ENCODE measurements at places on chromosomes 3 and 15.

DNA sequence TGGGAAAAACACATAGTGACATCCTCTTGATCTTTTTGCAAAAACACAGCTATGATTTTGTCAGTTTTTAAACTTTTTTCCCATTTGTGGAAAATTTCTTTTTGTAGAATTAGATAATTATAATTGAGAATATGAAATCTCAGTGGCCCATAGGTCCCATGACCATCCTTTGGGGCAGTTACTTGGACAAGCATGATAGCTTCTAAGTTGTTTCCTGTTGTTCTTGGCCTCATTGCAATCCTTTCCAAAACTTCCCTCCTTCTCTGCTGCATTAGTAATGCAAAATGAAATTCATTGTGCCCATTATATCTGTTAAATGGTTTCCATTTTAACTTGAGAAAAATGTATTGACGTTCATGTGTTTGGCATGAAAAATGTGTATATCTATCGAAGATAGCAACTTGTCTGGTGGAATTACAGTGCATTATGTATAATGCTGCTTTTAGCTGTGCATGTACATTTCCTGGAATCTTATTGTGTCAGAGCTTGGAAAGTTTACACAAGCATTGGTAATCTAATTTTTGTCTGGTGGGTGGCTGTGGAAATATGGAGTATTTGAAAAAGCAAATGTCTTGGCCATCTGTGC is 70.0 kb downstream of the MDFIC2 start:
- no peak for DNase-seq

GRCh38 chr3:102195198-102195948 is 239.4 kb upstream of the ZPLD1 start:
- no peak for DNase-seq

DNA sequence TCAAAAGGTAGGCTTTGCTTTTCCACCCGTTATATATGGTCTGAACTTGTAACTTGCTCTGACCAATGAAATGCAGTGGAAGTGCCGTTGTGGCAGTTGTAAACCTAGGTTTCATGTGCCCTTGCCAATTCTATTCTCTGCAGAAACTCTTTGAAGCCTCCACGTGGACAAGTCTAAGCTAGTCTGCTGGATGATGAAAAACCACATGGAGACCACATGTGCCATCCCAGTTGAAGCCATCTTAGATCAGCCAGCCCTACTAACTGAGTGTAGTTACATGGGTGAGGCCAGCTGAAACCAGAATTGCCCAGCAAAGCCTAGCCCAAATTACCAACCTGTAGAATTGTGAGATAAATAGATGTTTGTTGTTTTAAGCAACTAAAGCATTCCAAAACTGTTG is 183.7 kb upstream of the KCNH8 start:
- DNase-seq = no peak

- no peak for DNase-seq
Observed at GRCh38 chr3:9179826-9180763, 69.4 kb downstream of the SRGAP3 start.

GRCh38 chr15:40190591-40190990 is 29.7 kb downstream of the BUB1B start:
- no peak for DNase-seq

DNA sequence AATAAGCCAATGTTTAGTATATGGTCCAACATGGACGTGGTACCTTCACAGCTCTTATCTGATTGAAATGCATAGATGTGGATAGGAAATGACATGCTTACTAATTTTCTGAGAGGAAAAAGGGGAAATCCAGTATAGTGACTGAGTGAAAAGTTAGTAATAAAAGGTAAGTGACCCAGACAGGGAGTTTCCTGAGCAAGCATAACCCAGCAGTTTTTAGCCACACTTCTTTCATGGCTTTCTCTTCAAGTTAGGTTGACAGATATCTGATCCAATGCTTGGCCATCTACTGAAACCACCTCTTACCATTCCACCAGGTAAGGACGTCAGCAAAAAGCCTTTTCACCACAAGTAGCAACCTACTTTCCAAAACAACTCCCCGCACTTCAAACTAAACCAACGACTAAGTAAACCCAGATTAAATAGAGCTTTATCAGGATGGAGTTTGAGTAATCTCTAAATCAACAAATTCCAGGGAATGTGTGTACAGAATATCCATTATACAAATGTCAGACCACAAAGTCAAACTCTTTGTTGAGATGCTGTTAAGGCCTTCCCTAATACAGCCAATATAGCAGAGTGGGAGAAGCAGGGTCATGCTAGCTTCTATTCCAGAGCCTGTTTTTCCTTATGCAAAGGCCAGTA is 329.7 kb downstream of the RORA start:
- no peak for DNase-seq

- no peak for DNase-seq
Observed at GRCh38 chr3:171778493-171778892, 31.8 kb downstream of the PLD1 start.

- no peak for DNase-seq
Observed at GRCh38 chr3:178735032-178735674, 198.9 kb downstream of the KCNMB2 start.

GRCh38 chr3:111070772-111071256 is 802 bp upstream of the NECTIN3 start:
- DNase-seq = no peak

GRCh38 chr15:71002316-71002715 is 109.7 kb downstream of the LRRC49 start:
- no peak for DNase-seq

DNA sequence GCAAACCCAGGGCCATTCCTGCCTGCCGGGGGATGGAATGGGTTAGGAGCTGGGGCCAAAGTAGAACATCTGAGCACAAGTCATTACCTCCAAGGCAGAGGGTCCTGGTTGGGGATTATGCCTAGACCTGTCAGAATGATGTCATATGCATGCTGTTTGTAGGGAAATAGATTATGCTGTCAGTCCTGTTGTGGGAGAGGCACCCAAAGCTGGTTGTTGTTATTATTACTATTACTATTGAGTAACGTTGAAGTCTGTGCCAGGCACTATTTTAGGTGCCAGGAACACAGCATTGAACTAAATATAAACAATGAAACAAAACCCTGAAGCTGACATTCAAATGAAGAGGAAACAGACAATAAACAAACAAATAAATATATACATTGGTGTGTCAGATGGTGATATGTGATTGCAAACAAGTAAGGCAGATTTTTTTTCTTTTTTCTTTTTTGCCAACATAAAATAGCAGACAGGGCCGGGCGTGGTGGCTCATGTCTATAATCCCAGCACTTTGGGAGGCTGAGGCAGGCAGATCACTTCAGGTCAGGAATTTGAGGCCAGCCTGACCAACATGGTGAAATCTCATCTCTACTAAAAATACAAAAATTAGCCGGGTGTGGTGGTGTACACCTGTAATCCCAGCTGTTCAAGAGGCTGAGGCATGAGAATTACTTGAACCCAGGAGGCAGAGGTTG is 2.0 kb downstream of the P4HTM start:
- DNase-seq = no peak

- no peak for DNase-seq
Observed at GRCh38 chr15:32849769-32850668, 132.2 kb downstream of the GREM1 start.

GRCh38 chr15:98812716-98813446 is 164.5 kb downstream of the IGF1R start:
- DNase-seq = no peak

GRCh38 chr15:89089316-89090230 is 1.3 kb downstream of the ABHD2 start:
- DNase-seq = no peak

DNA sequence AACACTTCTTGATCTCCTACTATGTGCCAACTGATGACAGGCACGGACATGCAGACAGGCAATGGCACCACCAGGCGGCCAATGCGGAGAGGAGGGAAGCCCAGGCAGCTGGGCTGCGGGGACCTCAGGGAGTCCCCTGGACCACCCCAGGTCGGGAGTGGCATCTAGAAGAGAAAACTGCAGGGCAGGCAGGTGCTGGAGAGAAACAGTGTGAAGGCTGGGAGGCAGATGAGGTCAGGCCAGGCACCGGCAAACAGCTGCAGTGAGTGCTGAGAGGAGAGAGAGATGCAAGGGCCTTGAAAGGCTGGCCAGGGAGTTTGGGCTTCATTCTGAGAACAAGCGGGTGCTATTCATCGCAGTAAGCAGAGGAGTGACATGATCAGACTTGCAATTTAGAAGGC is 29.1 kb downstream of the SLC6A1 start:
- no peak for DNase-seq

- DNase-seq = no peak
Observed at GRCh38 chr15:42184736-42185135, 23.4 kb downstream of the VPS39 start.

DNA sequence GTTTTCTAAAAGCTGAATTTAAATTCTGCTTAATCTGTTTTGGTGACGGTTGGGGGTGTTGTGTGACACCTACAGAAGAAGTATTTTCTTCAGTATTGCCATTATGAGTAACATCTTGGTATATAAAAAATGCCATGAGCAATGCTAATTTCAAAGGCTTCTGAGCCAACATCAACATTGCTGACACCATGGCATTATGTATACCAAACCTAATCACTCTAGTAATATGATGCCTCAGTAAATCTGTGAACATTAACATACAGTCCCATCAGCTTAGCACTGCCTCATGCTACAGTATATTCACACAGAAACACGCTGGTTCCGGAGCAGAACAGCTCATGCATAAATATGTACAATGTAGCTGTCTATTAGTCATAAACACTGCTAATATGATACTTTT is 75.8 kb downstream of the ZPLD1 start:
- no peak for DNase-seq

DNA sequence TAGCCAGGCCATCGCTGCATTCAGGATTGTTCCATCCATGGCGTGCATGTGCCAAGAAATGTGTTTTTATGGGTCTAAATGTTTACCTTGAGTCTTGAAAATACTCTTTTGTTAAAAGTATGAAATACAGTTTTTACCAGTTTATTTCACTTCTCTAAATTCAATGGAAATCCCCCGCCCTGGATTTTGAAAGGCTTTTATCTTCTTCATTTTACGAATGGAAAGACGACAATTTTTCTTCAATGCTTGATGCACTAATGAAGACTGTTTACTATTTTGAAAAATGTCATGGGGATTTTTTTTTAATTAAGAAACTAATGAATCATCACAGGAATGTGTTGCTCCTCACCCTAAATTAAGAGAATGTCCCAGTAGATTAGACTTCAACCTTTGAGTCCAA is 83.5 kb downstream of the FAM81A start:
- DNase-seq = no peak

DNA sequence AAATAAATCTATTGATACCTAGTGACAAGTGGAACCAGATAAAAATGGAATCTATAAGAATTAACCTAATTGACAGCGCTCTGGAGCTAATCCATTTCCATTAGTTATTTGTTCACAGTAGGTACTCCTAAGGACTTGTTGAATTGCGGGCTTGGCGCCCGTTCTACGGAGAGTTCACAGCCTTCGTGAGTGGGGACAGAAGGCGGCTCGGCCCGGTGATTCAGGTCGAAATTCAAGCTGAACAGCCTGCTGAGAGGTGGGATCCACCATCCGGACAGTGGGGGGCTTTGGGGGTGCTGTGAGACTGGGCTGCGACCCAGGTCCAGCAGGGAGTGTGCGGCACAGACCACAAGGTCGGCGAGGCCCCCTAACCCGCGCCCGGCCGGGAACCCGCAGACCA is 779 bp upstream of the CTNNB1 start:
- no peak for DNase-seq

All from cortex of kidney (tissue), 1 donor.